Cerebellar cortex (tissue), 1 donor: ENCODE measurements at places on chromosomes 11 and 22.

DNA sequence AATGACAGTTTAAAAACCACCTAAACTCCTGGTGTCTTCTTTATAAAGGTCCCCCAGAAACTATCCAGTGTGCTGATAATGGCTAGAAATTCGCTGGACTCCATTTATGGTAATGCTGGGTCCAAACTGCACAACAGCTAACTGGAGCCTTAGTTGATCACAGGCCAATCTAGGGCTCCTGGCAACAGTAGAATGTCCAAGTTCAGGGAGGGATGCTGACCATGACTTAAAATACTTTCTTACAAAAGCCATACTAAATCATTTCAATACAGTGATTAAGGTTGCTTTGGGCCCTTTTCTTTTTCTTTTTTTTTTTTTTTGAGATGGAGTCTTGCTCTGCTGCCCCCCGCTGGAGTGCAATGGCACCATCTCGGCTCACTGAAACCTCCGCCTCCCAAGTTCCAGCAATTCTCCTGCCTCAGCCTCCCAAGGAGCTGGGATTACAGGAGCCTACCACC, 14.5 kb upstream of the GAB2 start:
- DNase-seq: no peak

DNA sequence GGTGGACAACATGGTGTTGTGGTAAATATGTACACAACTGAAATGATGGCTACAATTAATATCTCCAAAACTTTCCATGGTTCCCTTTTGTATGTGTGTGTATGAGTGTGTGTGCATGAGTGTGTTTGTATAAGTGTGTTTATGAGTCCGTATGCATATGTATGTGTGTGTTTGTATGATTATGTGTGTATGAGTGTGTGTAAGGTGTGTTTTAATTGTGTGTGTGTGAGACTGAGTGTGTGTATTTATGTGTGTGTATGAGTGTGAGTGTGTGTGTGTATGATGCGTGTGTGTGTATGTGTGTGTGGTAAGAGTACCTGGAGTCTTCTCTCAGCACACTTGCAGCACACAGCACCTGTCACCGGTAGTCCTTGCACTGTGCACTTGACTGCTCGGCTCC, 7.8 kb downstream of the KRTAP5-9 start:
- no peak for DNase-seq

DNA sequence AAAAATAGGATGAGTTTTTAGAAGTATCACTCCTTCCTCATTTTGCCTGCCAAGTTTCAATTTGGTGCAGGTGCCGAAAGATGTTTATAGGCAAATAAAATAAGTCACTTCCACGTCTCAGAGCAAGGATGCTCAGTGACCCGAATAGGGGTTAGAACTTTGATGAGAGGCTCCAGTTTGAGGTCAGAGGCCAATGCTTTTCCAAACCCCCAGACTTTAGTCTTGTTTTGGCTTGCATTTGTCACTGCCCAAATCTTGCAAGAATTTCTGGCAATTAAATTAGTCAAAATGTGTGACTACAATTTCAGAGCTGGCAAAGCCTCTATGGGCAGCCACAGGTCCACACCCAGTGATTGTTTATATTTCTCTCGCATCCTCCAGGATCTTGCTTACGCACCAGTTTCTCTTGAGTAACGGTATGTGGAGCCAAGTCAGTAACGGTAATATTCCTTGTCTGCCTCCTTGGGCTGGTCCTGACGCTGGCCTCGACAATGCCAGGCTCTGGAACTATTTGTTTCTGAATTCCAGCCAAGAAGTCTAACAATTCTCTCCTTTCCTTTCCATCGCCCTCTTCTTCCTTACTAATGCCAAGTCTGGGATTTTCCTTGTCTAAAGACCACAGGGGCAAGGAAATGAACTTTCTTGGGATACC, 9.9 kb upstream of the NUP160 start:
- DNase-seq: no peak

DNA sequence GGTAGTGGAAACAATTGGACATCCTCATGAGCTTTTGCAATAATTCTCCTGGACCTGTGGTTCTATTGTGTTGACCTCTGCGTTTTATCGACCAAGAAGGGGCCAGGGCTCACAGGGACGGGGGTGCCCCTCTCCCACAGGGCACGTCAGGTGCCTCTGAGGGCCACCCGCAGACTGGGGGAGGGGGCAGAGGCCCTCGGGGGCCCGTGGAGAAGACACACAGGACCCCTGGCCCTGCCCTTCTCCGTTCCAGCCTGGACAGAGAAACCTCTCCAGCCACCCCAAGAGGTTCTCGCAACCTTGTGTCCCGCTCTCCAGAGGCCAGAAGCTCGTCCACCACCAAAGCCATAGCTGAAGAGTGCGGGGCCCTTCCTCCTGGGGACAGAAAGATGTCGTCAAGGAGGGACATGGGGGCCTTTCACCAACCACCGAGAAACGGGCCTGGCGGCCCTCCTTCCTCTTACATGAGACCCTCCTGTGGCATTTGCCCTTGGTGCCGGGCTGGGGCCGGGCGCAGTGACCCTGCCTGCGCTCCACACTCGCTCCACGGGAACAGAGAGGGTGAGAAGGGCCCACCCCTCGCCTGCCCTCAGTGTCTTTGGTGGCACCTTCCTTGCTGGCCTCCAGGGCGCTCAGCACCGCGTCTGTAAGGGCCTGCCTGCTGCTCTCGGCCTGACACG, 57.3 kb downstream of the GRAMD4 start:
- DNase-seq: no peak

DNA sequence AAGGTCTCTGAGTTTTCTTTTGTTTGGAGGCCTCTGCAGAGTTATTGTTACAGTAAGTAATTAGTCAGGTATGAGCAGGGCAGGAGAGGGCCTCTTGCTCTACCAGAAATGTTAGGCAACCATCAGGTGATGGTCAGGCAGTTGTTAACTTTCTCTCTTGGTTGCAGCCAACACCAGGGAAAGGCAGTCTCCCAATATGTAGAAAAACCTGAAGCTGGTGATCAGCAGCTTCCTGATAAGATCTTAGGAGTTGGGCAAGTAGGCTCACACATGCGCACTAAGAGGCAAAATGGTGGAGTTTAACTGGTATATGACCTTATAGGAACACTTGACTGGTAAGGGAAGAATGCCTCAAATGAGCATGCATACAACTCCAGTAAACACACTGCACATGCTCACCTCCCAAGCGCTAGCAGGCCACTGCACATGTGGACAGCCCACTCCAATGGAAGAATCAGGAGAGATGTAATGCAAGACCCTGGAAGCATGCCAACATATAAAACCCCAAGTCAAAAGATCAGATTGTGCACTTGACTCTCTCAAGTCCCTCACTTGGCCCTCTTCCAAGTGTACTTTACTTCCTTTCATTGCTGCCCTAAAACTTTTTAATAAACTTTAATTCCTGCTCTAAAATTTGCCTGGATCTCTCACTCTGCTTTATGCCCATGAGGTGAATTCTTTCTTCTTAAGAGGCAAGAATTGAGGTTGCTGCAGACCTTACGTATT, 23.7 kb upstream of the SLC35F2 start:
- DNase-seq: no peak

DNA sequence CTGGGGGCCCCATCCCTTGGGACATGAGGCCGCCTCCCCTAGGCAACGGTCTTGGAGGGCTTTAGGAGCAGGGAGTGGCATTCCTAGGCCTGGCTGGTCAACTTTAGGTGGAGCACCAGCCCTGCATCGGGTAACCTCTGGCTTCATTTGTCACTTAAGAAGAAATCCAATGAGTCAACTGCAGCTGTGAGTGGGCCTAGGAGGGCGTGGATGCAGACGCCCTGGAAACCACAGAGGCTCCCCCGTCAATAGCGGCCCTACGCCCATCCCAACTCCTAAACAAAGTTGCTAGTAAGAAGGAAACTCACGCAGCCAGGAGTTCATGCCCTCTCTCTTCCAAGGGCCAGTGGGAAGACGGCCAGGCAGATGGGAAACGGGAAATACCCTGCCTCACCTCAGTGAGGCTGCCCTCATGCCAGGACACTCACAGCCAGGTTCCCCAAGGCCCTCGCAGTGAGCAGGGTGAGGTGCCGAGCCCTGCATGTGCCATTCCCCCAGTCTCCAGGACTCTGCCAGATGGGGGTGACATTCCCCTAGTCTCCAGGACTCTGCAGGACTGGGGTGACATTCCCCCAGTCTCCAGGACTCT, 20.8 kb downstream of the BID start:
- DNase-seq: no peak

GRCh38 chr11:58676563-58677135, 54.2 kb downstream of the CNTF start:
- no peak for DNase-seq
